RCC 7860 (cell line): ENCODE measurements at places on chromosomes 6 and 20.

GRCh38 chr20:62766716-62767115 lies 29.6 kb upstream of the MRGBP start:
- DNase-seq: no peak

- DNase-seq: no peak
Measured at GRCh38 chr6:107632381-107633136, 142.6 kb downstream of the SOBP start.

GRCh38 chr6:95866732-95867131 lies 149.0 kb upstream of the FUT9 start:
- no peak for DNase-seq

GRCh38 chr6:150091476-150091875 lies 22.6 kb upstream of the ULBP3 start:
- no peak for DNase-seq
